Stimulated activated CD8-positive, alpha-beta memory T cell treated with anti-CD3 and anti-CD28 coated beads, Interleukin-12 subunit alpha, Interleukin-12 subunit beta, amount 100 ng/mL, for 1 hour (primary cell): ENCODE measurements at places on chromosomes 13 and 19.

GRCh38 chr13:113013878-113014751 is 45.1 kb downstream of the MCF2L start:
- no peak for DNase-seq

DNA sequence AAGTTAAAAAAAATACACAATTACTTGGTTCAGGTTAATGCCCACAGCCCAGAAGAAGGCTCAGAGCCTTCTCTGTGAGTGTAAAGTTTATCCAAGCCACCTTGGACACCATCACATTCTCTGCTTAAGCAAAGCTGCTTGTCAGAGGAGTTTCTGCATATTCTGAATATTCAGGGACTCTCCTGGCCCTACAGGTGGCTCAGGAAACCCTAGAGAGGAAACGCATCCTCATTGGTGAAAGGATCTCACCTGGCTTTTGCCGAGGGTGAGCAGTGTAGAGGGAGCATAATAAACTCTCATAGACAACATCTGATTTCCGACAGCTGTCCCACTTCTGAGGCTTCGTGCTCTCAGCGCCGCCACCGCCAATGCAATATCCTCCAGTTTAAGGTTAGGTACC is 239.9 kb upstream of the TSHZ3 start:
- DNase-seq = no peak

DNA sequence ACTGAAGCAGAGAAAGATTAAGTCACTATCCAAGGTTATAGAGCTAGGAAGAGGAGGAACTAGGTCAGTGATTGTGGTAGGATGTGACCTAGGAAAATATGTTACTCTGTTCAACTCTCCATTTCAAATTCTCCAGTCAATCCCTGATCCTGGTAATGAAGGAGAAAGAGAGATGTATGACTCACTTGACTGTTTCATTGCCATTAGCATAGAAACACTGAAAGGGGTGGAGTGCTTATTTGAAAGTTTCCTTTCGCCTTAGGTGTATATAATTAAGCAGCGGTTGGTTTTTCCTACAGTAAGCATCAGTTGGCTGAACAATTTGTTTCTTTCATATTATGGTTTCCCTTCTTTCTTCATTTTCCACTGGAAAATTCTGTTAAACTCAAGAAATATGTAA is 198.1 kb upstream of the CSNK1A1L start:
- no peak for DNase-seq

DNA sequence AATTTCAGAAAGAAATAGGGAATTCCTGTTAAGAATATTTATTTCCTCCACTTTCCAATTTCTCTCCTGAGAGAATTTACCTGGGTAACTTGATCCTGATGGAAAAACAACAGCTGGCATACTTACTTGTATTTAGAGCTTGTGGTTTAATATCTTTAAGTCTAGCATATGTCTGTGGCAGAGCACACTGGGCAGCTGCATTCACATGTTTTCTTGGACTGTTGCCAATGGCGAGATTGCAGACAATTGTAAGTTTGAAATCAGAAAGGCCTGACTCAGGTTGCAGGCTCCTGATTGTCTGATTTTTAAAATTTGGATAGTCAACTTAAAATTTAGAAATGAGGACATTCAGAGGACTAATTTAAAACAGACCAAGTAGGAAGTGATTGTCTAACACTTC is 66.9 kb downstream of the NHLRC3 start:
- no peak for DNase-seq

GRCh38 chr13:98523455-98524102 is 53.3 kb downstream of the STK24 start:
- no peak for DNase-seq

DNA sequence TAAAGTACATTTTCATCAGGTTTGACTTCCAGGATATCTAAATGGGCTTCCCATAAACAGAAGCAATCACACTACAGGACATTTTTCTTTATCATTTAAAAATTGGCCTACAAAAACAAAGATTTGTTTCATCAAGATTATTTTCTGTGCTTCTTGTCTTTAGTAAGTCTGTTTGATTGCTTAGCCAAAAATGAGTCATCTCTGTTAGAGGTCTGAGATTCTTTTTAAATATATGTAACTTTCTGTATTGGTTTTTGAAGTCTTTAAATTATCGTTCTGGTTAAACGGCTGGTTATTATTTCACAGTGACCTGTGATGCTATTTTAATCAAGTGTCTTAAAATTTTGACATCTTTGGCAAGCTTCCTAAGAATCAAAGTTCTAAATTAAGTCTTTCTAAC is 62.7 kb downstream of the SLITRK1 start:
- no peak for DNase-seq

GRCh38 chr13:77415253-77416071 is 88.6 kb upstream of the MYCBP2 start:
- DNase-seq = no peak

DNA sequence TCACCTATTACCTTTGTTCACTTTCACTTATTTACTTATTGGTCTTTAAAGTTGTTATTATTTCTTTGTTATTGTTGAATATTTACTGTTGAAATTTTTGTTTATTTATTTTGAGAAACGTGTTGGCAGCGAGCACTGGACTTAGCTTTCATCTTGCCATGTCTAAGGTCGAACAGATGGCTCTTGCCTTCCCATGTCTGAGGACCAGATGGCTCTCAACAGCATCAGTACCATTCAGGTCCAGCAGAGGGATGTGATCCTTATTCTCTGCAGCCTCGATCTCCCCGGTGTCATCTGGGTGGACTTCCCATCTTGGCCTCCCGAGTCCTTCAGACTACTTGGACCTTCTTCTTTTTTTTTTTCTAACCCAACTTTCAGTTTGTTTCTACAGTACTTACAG is 1437.6 kb downstream of the UQCRFS1 start:
- DNase-seq = no peak
